Neuronal stem cell (in vitro differentiated cells): ENCODE measurements at places on chromosomes 1 and 21.

DNA sequence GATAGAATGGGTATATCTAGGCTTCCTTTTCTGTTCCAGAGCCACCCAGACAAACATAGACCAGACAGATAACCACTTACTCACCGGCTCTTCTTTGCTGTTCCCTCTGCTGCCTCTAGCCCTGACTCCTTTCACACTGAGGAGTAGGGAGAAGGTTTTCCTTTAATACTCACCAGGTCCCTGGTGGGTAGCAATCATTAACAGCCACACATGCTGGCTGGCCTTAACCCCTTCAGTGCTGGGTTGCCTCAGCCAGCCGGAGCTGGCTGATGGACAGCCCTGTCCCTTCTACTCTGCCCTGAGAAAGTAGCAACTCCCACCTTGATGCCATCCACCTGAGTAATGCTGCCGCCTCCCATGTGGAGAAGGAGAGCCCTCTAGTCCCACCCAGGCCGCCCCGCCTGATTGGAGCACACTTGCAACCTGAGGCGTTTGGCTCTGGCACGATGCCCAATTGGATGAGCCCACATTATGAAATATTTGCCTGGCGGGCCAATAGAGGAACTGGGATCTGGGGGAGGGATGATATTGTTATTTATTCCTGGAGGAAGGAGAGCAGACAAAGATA is 71.6 kb downstream of the PLEKHA6 start:
- no peak for DNase-seq

DNA sequence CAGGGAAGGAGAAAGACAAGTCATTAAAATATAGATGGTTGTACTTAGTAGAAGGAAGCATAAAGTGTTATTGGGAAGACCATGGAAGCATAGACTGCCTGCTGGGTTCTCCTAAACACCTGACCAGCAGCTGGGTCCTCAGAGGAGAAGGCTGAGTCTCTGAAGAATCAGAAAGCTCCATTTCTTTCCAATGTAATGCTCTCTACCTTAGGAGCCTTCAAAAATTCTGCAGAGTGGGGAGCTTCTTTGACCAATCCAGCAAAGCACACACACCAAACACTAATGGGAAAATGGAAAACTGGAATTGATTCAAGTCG is 21.1 kb upstream of the BCL10 start:
- DNase-seq = no peak

DNA sequence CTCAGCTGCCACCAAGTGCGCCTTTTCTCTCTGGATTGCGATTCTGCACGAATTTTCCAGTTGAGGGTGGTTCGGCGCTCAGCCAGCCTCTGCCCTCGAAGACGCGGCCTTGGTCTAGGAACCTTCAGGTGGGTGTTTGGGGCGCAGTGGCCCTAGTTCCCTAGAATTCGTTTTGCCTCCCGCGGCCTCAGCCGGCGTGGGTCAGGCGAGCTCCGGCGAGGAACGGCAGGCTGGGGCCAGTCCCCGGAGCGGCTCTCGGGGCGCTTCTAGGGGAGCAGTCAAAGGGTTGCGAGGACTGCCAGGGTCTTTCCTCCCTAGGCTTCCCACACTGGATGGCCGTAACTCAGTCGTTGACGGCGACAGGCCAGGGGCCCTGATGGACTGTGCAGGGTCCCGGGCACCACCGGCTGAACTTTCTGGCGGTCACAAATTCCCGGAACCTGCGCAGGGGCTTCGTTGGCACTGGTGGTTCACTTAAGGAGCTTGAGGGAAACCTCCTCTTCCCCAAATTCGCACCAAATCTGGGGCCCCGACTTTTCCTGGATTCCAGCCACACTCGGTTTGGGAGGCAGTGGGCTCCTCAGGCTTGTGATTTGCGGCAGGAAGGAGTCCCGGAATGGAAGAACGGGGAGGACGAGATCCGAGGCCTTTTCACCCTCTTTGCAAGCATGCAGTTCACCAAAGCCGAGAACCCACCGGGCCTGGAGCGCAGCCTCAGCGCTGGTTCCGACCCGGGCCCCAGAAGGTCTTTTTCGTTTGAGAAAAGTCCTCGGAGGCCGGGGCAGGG is 1.2 kb downstream of the DMBX1 start:
- no peak for DNase-seq

DNA sequence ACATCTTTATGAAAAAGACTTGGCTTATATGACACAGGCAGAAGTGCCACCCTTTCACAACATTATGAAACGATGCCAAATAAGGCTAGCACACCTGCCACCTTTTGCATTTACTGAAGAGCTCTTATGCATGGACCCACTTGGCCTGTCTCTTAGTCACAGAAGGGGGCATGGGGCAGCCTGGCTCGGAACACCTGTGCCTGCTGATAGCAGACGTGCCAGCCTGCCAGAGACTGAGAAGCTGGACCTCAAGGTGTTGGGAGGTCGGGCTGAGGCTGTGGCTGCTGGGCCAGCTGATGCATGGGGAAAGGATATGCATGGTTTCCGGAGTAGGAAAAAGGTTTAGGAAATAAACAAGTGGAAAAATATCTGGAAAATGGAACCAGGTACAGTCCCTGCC is 21.5 kb downstream of the RCAN1 start:
- no peak for DNase-seq

DNA sequence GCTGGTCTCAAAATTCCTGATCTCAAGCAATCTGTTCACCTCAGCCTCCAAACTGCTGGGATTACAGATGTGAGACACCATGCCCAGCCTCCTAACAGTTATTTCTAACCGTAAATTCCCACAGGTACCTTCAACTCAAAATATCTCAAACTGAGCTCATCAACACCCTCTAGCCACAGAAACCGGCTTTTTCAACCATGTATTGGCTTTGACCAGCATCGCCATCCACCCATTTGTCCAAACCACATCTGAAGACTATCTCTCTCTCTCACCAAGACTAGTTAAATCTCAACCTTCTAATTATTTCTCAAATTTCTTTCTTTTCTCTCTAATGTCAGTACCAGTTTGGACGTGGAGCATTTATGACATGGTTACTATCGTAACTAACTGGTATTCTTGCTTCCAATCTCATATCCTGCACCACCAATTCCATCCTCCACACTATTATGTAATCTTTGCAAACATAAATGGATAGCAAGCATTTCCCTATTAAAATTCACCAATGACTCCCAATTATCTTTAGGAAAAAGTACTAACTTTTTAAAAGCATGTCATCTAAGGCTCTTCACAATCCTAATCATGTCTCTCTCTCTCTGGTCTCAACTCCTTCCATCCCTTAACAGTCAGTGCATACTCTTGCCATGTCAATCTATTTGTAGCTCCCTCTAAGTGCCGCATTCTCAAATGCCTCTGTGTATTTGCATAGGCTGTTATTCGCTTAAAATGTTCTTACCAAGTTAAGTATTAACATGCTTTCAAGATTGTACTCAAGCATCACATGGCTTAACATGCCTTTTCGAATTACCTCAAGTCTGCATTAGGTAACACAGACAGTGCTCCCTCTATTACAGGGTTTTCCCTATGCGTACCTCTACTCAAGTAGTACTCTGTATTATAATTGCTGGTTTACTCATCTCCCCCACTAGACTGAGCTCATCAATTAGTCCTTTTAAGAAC is 18.1 kb downstream of the RSBN1 start:
- no peak for DNase-seq

GRCh38 chr1:9494936-9495758 is 44.1 kb upstream of the SLC25A33 start:
- DNase-seq = peak; percentile 68

- peak; percentile 38 for DNase-seq
Observed at GRCh38 chr1:110337704-110338308, 1.4 kb upstream of the RBM15 start.

DNA sequence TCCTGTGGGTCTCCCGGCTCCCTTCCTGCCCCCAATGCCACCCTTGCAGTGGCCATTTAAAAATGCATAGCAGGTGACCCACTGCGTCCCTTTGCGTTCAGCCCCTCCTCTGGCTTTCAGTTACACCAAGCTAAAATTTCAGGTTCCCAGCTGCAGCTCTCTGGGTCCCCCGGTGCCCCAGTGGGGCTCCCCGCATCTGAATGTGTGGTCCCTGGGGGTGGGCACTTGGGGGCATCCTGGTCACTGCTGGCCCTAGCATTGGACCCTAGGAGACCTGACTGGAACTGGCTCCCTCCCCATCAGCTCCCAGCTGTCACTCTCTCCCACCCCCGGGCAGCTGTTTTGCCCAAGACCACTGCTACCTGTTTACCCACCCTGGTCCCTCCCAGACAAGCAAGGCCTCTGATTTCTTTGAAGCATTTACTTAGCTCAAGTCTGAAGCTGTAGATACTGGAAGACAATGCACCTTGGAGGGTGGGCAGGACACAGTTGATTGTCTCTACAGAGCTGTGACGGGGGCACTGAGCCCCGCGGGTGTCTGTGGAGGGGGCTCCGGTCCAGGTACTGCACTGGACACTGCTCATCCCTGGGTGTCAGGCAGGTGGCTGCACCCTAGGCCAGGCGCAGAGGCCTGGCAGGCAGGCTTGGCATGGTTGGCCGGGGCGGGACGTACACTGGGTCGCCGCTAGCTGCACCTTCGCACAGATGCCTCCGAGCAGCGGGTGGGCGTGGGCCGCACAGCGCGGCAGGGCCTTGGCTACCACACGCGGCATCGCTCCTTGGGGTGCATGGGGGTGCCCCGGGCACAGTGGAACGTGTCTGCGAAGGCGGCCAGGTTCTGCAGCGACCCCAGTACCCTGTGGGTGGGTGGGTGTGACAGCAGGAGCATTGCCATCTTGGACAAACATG is 3.9 kb downstream of the PRXL2B start:
- no peak for DNase-seq

DNA sequence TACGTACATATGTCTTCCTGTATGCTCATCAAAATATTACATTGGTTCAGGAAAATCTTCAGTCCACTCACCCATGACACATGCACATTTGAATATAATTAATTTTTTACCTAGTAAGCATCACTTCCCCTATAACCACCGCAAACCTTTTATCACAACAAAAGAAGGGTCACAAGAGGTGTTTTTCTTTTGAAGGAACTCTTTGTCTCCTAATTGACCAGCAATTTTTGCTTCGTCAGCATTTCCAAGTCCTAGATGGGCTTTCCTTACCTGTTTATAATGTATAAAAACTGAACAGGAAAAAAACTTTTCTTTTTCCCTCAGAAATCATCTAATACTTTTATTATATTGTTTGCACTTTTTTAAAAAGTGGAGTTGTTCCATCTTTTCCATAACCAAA is 631.3 kb downstream of the PLA2G4A start:
- DNase-seq = no peak

- no peak for DNase-seq
Observed at GRCh38 chr1:98991127-98992012, 13.3 kb downstream of the PLPPR5 start.

DNA sequence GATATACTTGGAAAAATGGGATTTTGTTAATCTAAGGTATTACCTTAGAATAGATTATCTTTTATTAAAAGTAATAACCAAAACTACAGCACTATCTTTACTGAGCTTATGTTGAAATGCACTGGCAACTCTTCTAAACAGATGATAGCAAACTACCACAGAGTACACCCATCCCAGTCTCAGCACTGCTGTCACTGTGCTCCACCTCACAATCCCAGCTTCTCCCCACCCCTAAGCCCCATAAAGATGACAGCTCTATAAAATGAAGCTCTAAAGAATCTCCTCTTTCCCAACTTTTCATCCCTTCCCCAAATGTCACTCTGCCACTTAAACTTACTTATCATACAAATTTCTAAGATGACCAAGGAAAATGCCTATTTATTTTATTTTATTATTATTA is 6.4 kb downstream of the DSTYK start:
- no peak for DNase-seq

- DNase-seq = no peak
Observed at GRCh38 chr1:200258447-200259375, 151.1 kb downstream of the ZNF281 start.

GRCh38 chr1:50921029-50921428 is 39.0 kb downstream of the FAF1 start:
- no peak for DNase-seq

- DNase-seq = no peak
Observed at GRCh38 chr1:25113086-25113485, 119.2 kb downstream of the SYF2 start.

- no peak for DNase-seq
Observed at GRCh38 chr21:33157303-33157702, 72.4 kb upstream of the IFNAR2 start.

- DNase-seq = no peak
Observed at GRCh38 chr1:28518745-28519341, 13.0 kb downstream of the RCC1 start.

DNA sequence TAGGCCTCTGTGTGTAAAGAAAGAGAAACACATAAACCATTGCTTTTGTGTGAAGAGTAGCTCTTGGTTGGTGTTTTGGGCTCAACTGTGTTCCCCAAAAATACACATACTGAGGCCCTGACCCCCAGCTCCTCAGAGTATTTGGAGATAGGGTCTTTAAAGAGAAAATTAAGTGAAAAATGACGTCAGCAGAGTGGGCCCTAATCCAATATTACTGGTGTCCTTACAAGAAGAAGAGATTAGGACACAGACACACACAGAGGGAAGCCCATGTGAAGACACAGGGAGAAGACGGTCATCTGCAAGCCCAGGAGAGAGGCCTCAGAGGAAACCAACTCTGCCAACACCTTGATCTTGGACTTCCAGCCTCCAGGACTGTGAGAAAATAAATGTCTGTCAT is 76.9 kb upstream of the PGBD5 start:
- DNase-seq = no peak

DNA sequence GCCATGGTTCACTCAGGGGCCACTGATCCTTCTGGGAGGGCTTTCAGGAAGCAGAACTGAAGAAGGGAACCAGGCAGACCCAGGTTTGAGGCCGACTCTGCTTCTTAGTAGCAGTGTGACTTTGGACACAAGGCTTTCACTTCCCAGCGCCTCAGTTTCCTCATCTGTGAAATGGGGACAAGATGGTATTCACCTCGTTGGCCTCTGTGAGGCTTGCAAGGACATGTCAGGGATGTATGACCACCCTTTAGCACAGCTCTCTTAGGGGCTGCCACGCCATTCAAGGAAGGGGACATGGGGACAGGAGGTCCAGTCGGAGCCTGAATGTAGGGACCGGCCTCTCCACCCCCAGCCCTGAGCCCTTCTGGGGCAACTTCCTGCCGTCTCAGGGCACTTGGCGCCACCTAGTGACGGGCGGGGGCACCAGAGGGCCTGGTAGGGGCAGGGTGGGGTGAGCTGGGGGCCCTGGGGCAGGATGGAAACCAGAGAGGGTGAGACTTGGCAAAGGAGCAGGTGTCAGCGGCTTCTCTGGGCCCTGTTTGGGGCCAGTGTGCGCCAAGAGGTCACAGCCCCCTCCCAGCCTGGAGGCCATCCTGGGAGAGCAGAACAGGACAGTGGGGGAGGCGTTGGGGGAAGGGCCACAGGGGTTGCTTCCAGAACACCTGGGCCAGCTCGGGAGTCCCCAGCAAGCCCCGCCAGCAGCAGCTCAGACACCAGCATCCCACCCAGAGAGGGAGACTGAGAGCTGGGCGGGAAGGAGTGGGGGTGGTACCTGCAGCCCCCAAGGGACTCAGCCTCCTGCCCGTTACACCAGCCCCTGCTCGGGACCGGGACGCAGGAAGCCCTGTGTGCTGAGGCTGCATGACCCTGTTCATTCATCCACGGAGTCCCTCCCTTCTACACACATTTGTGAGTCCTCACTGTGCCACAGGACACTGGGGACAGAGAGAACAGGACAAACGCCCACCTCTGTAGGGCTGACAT is 102.5 kb upstream of the TARDBP start:
- DNase-seq = no peak

- DNase-seq = no peak
Observed at GRCh38 chr1:66833112-66833511, 32.0 kb upstream of the INSL5 start.
